NCI-H226 (cell line): ENCODE measurements at places on chromosomes 1 and 21.
A peak's percentile ranks its signal among the peaks of the same experiment; 100 is the strongest.

- DNase-seq = no peak
Measured at GRCh38 chr1:167230437-167230836, 9.8 kb downstream of the POU2F1 start.

- DNase-seq = peak; percentile 75
Measured at GRCh38 chr1:183180218-183180617, 5.8 kb upstream of the LAMC2 start.

DNA sequence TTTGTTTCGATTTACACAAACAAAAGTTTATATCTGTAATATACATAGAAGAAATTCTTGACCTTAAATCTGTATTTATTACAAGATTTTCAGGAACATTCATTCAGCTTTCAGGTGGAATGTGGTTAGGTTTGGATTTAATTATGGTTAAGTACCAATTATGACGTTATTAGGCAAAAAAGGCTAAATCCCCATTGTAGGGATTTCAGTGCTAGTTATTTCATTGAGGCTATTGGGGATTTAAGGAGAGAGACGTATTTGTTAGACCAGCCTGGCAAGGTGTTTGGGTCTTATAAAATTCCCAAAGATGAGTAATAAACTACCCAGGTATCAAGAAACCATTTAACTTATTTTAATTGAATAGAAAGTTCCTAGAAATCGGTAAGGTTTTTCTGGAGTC is 26.0 kb downstream of the PRKAA2 start:
- no peak for DNase-seq

- no peak for DNase-seq
Measured at GRCh38 chr21:43961382-43961909, 50.7 kb upstream of the TRAPPC10 start.

DNA sequence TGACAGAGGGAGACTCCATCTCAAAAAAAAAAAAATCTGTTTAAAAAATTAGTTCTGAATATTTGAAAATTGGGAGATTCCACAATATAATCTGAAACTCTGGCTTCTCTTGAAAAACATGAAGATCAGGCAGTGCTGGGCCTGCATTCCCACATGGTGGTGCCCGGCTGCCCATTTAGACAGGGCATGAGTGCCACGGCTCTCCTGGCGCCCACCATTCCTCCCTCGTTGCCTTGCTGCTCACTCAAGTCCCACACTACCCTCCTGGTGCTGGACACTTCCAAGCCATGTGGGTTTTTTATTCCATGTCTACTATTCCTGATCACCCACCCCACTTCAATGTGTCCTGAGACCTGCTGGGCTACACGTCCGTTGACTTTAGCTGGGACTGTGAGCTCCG is 10.8 kb upstream of the MYOM3 start:
- DNase-seq = no peak

DNA sequence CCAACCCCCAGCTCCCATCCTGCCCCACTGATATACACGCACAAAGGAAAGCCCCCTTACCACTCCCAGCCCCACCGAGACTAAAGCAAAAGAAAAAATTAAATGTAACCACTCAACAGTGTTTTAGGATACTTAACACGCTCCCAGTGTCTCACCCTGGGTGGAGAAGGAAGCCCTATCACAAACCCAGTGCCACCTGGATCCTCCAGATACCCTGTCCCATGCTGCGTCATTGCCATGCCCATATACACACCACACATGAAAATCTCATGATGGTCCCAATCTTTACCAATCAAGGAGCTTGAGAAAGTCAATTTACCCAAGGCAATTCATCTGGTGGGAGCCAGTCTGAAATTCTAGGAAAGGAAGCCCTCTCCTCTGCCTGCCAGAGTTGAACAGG is 11.2 kb downstream of the KIAA1614 start:
- DNase-seq = no peak

GRCh38 chr21:26710155-26710554 is 135.1 kb downstream of the ADAMTS1 start:
- DNase-seq = no peak

DNA sequence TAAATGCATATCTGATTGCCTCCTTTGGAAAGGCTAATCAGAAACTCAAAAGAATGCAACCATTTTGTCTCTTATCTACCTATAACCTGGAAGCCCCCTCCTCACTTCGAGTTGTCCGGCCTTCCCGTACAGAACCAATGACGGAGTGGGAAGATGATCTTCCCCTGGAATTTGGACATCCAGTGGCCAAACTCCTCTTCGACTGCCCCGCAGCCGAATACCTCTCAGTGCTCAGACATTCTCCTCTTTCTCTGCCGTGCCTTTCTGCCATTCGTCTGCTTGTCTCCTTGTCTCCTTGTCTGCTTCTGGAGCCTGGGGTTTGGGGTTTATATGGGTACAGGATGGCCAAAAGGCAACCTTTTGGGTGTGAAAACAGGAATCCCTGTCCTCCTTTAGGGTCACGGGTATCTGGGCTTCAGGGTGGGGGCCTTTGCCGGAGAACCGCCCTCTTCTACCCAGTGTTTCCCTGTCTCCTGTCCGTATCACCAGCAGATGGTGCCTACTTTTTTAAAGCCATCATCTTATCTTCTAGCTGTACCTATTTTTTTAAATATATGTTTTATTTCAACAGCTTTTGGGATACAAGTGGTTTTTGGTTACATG is 35.9 kb upstream of the RAB4A start:
- DNase-seq = no peak

DNA sequence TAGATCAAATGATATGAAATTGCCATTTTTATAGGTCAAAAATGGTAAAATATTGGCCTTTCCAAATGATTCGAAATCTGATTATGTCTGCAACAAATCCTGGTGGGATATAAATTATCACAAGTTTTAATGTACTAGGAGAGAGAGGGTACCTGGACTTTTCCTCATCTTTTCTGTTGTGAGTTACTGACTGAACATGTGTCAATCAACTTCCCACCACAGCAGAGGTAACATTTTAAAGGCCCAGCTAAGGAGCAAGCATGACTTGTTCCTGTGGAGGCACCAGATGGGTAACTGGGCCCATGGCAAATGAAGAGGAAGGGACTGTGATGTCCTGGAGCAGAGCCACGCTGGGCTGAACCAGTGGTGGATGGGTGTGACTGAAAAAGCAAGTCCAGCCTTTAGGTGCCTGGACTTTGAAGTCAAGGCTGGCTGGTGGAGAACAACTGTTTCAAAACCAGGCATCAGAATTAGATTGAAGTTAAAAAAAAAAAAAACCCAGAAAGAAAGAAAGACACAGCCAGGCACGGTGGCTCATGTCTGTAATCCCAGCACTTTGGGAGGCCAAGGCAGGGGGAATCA is 6.6 kb downstream of the MR1 start:
- no peak for DNase-seq

DNA sequence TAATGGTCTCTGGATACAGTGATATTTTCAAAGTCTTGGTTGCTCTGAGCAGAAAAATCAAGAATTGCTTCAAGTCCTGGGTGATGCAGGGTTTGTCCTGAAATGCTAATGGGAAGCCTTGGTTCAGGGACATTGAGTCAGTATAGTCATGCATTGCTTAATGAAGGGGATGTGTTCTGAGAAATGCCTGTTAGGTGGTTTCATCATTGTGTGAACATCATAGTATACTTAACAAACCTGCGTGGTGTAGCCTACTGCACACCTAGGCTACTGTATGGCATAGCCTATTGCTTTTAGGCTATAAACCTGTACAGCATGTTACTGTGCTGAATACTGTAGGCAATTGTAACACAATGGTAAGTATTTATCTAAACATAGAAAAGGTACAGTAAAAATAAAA is 36.4 kb downstream of the TBCE start:
- no peak for DNase-seq

DNA sequence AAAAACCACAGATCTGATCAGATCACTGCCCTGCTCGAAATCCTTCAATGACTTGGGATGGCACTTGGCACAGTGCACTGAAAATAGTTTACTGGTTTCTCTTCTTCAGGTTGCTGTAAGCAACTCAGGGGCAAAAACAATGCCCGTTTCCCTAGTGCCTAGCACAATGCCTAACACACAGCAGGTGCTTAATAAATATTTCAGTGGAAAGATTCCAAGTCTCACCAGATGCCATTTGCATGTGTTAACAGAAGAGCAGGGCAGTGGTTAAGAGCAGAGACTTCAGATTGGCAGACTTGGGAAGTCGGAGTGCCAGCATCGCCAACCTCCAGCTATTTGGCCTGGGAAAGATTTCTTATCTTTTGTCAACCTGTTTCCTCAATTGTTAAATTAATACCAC is 10.9 kb upstream of the METTL25B start:
- DNase-seq = peak; percentile 45
